ENCODE measurements at places on chromosomes 2 and 18.

DNA sequence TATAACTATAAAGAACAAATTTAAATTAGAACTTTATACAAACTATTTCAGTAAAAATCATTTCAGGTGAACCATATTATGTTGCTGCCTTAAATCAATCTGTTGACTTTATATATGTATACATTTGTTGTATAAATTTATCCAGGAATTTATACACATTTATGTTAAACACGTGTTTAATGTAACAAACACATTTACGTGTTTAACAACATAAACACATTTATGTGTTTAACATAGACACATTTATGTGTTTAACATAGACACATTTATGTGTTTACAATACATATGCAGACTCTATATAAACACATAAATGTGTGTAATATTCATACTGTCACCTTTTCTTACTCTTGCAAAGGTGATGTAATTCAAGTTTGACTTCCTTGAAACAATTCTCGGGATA, 75.4 kb upstream of the TWSG1 start:
- DNase-seq = no peak

DNA sequence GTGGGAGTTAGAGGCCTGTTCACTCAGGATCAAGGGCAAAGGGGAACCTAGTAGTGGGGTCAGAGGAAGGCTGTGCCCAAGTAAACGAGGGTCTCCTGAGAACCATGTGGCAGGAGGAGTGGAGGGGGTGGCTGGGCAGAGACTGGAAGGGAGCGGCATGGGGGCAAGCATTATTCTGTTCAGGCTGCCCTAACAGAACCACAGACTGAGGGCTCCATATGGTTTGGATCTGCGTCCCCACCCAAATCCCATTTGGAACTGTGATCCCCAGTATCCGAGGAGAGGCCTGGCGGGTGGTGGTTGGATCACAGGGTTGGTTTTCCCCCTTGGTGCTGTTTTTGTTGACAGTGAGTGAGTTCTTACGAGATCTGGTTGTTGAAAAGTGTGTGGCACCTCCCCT, 287.0 kb downstream of the PHLPP1 start:
- DNase-seq = no peak

- no peak for DNase-seq
Observed at GRCh38 chr2:215790523-215791421, 222.6 kb downstream of the MREG start.

DNA sequence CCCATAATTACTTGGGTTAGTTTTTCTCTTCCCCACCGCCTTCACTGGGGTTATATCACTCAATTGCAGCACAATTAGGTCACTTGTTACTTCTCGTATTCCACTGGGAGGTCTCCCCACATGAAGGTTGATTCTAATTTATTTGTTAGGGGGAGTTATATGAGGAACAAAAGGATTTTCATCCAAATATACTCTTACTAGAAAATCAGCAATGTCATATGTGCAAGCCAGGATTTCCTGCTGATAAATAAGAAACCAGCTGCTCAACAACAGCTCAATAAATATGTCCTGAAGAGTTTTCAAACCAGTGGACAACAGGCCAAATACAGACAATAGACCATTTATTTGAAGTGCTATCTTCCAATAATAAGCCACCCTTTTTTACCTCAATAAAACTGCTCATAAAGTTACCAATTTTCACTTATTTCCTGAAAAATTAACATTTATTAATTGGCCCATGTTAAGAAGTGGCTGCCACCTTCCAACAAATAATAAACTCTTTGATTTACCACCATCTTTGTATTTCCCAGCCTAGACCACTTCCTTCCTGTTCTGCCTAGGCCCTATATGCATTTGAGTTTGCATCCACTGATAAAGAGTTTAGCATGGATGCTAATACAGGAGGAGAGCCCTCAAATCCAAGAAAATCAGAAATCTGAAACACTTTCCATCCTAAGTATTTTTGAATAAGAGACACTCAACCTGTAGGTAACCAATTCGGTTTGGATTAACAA, 184.4 kb upstream of the SLC39A10 start:
- DNase-seq = no peak

- DNase-seq = no peak
Observed at GRCh38 chr2:142867136-142867535, 10.3 kb upstream of the KYNU start.

- DNase-seq = no peak
Observed at GRCh38 chr2:133138693-133139092, 429.6 kb downstream of the NCKAP5 start.

DNA sequence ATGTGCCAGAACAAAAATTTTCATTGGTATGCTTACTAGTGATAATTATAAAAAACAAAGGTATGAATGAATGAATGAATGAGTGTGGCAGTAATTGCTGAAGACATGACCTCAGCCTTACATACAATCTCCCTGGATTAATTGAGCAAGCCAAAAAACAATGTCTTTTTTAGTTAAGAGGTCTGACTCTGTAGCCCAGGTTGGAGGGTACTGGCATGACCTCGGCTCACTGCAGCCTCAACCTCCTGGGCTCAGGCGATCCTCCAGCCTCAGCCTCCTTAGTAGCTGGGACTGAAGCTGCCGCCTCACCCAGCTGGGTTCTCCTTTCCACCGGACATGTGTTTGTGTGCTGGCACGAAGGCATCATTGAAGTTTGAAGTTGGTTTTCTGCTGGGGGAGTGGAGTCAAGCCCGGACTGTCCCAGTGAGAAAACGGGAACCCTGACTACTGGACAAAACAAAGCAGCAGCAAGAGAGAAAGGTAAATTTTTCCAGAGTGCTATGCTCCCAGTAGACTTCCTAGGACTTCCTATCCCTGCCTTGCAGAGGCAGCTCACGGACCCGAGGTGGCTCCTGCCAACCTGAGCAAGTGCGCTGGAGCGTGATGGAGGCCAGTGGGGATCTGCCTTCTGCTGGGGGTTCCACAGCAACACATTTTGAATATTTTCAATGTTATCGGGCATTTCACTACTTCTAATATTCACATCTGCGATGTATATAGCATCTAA, 6.4 kb upstream of the IMP4 start:
- no peak for DNase-seq

GRCh38 chr18:6311456-6312215, 103.1 kb downstream of the L3MBTL4 start:
- no peak for DNase-seq

- no peak for DNase-seq
Observed at GRCh38 chr2:181973171-181973783, 12.4 kb upstream of the PPP1R1C start.

GRCh38 chr2:23619941-23620340, 235.0 kb downstream of the KLHL29 start:
- DNase-seq = no peak

GRCh38 chr2:223729781-223730180, 107.6 kb downstream of the AP1S3 start:
- no peak for DNase-seq

DNA sequence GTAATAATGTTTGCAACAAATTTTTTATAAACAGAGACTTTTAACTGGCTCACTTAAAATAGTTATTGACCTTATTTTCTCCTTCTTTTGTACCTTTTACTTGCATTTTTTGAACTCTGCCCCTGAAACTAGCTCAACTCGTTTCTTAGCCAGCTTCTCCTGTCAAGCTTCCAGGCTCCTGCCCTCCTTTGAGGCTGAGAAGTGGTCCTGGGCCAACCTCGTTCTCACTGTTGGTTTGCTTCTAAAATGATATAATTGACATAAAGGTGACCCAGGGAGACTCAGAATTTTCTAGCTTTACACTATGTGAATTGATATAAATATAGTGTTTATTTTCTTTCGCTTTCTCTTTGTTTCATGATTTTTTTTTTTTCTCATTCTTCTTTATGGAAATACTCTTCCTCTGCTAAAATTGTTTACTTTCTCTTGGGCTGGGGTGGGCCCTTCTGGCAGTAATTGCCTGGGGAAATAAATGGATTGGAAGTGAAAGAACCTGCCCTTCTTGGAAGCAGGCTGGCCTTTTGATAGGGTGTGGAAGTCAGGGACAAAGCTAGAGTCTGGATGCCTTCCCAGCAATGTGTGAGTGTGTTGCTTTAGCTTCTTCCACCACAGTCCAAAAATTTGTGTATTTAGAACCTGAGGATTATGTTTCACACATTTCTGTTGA, 30.7 kb downstream of the GPD2 start:
- no peak for DNase-seq

GRCh38 chr18:3397031-3397750, 52.8 kb upstream of the TGIF1 start:
- DNase-seq = peak; percentile 24

GRCh38 chr2:227454323-227454860, 17.6 kb upstream of the AGFG1 start:
- no peak for DNase-seq

DNA sequence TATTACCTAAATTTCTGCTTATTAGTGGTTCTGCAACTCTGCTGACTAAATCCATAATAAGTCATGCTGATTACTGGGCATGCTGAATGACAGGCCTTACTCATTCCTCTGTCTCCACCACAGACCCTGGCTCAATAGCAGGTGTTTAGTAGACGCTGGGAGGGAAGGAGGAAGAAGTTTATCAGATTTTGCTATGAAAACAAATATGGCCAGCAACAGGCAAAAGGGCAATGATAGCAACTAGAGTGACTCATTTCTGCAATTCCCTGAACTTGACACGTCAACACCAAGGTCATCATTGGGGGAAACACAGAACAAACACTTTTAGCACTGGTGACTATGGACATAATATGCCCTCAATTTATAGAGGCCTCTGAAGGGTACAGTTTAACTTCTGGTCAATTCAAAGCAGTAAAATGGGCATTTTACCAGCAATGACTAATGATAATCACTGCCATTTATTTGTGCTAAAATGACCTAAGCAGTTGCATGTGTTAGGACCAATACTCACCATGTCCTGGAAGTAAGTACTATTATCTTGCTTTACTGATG, 35.2 kb downstream of the TMEM163 start:
- DNase-seq = peak; percentile 77

- DNase-seq = no peak
Observed at GRCh38 chr2:206616151-206616550, 26.1 kb upstream of the FAM237A start.
